Hematopoietic multipotent progenitor cell treated with erythropoietin and hydrocortisone succinate and interleukin-3 and kit ligand, for 8 days (in vitro differentiated cells): ENCODE measurements at places on chromosomes 16 and 17.

DNA sequence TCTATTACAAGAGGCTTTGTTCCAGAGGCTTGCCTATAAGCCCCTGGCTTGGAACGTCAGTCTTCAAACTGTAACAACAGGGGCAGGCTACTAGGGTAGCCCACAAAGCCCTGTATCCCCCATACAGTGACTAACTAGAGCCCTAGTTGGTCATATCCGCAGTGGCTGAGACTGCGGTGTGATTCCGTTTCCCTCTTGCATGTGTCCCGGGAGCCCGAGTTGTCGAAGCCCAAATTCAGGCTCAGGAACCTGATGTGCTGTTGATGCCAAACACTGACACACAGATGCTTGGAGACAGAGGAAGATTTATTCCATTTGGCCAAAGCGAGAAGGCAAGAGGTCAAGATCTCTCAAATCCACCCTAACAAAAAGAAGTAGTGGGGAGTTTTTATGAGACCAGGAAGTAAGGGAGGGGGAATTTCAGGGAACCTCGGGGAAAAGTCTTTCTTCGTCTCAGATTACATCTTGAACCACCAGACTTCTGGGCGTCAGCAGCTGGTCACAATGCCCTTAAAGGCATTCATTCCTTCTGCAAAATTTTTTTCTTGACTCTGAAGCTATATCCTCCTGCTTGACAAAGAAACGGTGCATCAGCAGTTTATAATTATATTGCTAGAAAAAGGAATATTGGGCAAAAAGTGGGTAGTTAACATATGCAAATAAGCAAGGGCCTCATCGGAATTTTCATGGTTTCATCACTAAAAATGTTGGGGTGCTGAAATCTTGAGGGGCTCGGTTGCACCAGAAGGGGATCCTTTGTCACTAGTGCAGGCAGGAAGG, 879 bp downstream of the SLFN5 start:
- DNase-seq: no peak

DNA sequence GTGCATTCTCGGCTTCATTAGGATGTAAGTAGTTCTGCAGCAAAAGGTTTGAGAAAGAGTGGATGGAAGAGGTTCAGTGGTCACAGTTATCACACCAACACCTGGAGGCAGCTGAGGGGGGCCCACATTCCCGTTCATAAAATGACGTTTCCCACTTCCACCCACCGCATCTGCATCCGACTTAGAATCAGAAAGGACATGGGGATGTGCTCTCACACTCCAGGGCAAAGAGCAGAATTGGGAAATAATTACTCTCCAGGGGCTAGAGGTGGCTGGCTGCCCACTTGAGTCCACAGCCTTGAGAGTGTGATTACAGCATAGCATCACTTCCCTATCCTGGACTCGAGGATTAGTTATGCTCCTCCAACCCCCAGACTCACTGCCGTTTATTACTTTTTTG, 122.0 kb downstream of the CPPED1 start:
- DNase-seq: no peak

- peak; percentile 45 for DNase-seq
Observed at GRCh38 chr17:28370035-28370743, at the start of gene VTN. TSS of gene VTN (minus strand) at chr17:28370307. CDS start at chr17:28370203, 104 bp downstream.

- DNase-seq: no peak
Observed at GRCh38 chr17:2213291-2213960, 90.2 kb downstream of the SMG6 start.

DNA sequence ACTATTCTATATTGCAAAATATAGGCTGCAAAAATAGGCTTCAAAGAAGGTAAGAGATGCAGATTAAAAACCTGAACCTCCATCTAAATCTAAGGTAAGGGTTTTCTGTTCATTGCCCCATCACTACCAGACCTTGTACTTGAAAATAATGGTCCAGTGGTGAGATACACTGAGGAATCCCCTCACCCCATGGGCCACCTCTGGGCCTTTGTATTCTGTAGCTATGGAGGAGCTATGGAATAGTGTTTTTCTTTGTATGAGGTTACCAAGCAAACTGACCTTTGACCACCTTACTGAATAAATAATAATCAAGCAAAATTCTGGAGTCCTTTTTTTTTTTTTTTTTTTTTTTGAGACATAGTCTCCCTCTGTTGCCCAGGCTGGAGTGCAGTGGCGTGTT, 4.8 kb upstream of the UBE2Z start:
- DNase-seq: no peak

DNA sequence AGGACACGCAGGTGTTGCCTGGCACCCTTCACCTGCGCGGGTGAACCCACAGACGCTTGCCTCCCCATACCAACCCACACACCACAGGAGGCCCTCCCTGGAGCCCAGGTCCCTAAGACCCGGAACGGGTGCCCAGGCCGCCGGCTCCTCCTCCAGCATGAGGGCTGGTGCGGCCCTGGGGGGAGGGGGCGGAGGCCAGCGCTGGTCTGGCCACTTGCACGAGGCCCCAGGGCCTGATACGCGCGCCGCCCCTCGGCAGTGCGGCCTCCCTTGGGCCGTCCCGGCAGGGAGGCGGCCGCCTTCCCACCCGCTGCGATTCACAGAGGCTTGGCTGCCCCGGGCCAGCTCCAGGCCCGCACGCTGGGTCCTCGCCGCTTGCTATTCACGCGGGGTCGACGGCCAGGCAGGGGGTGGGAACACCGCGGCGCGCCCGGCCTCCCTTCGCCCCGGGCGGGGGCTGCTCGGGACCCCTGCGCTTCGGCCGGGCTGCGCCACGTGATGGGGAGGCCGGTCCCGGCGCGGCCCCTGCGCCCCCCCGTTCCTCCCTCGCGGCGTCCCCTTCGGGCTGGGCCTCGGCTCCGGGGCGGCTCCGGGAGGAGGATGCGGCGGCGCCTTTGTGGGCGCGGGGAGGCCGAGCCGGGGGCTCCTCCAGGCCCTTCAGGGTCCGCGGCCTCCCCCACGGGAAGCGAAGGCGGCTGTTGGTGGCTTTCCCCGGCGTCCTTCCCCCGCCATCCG, 685 bp downstream of the FASN start:
- DNase-seq: peak; percentile 49
